ENCODE measurements at places on chromosomes 6 and 20. TPM values are rescaled to one million over a fixed set of nuclear protein-coding genes. Genes with fewer than 3 reads are reported as not detected.

AURKA gene
- 39.2 TPM for total RNA-seq

CST4 gene
- not detected for total RNA-seq

RAB32 gene
- total RNA-seq = 297 TPM

ENPP3 gene
- total RNA-seq = under 0.01 TPM

C20orf144 gene
- total RNA-seq = 0.33 TPM

ATP6V1G2 gene
- total RNA-seq = 0.77 TPM

NEDD9 gene
- 37.1 TPM for total RNA-seq
